GM18507 (cell line): ENCODE measurements at places on chromosomes 13 and 19.

GRCh38 chr19:53881482-53882390, at the start of gene PRKCG:
Gene PRKCG (plus strand): TSS chr19:53882197. CDS start chr19:53882495, 298 bp downstream.
- no peak for DNase-seq

DNA sequence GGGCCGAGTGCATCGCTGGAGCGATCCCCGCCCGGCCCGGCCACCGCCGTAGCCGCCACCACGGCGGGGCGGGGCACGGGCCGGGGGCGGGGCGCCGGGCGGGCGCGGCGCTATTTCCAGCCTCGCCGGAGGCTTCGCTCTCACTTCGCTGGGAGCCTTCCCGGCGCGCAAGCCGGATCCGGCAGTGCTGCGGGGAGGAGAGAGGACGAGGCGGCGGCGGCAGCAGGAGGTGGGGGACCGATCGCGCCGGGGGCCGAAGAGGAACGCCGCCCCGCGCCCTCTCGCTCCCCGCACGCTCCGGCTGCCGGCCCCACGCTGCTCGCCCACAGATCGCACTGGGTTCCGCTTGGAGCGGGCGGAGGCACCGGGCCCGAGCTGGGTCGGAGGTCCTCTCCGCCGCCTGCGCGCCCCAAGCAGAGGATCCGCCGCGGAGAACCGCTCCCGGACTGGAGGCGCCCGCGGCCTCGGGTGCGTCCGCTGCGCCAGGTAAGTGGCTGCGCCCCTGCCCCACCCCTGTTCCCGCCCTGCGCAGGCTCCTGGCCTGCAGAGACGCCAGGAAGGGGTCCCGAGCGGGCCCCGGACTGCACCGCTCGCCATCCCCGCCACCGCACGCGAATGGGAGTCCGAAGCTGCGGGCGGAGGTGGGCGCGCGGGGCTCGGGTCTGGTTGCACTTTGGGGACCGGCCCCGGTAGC, at the start of gene CHST8:
TSS of gene CHST8 (plus strand) at position 143 of the 694 bp plus-strand sequence. CDS start 67,309 bp downstream, outside the sequence.
- no peak for DNase-seq

GRCh38 chr19:49749055-49749716, 13.9 kb downstream of the TSKS start:
- DNase-seq, result no peak

- DNase-seq, result no peak
Observed at GRCh38 chr13:91745967-91746366, 347.5 kb downstream of the GPC5 start.

- no peak for DNase-seq
Observed at GRCh38 chr13:96862999-96863398, 131.3 kb downstream of the OXGR1 start.

DNA sequence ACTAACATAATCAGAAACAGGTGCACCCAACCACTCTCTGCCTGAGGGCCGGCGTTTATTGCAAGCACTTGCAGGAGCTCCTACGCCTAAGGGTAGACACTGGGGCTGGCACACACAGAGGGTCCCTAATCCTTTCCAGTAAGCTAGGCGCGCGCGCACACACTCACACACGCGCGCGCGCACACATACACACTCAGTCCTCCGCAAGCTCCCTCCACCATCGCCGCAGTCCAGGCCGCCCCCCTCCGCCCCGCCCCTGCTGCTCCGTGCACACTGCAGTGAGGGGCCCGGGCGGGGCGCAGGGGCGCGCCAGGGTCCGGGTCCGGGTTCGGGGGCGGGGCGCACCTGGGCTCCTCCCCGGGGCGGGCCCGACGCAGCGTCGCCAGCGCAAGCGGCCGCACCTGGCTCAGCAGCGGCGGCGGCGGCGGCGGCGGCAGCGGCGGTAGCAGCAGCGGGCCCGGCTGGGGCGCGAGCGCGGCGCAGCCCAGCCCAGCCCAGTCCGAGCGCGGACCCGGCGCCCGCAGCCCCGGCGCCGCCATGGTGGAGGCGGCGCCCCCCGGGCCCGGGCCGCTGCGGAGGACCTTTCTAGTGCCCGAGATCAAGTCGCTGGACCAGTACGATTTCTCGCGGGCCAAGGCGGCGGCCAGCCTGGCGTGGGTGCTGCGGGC, at the start of gene CAMSAP3:
TSS of gene CAMSAP3 (plus strand) at position 398 of the 668 bp plus-strand sequence. CDS start at position 538, 140 bp downstream.
- DNase-seq, result no peak

- no peak for DNase-seq
Observed at GRCh38 chr19:55635334-55635717, 5.5 kb upstream of the ZNF580 start.

DNA sequence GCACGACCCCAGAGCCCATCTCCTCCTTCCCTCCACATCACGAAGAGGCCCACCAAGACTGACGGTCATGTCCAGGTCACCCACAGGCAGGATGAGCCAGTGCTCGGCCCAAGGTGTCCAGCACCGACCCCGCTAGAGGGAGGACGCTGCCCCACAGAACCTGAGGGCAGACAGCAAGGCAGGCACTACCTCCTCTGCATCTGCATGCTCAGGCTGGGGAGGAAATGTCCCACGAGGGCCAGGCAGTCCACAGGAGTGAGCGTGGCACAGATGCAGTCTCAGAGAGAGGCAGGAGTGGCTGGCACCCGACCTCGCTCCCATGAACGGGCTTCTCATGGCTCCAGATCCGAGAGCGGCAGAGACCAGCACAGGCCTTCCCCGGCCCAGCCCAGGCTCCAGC, 133.2 kb downstream of the TUBA3C start:
- no peak for DNase-seq

DNA sequence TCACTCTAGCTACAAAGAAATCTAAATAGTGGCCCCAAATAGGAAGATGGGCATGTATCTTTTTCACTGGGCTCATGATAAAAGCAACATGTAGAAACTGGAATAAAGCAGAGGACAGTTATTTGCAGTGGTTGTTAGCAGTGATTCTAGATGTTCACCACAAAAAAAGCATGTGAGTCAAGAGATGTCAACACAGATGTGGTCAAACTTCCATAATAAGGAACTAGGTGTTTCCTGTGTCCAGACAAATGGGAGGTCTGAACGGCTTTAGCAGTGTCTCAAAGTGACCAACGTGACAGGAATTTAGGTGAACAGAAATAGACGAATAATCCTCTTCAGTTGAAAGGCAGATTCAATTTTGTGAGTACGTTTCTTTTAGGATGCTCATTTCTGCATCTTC, 162.7 kb downstream of the TBC1D4 start:
- no peak for DNase-seq

- no peak for DNase-seq
Observed at GRCh38 chr13:80921971-80922370, 581.0 kb upstream of the SPRY2 start.

DNA sequence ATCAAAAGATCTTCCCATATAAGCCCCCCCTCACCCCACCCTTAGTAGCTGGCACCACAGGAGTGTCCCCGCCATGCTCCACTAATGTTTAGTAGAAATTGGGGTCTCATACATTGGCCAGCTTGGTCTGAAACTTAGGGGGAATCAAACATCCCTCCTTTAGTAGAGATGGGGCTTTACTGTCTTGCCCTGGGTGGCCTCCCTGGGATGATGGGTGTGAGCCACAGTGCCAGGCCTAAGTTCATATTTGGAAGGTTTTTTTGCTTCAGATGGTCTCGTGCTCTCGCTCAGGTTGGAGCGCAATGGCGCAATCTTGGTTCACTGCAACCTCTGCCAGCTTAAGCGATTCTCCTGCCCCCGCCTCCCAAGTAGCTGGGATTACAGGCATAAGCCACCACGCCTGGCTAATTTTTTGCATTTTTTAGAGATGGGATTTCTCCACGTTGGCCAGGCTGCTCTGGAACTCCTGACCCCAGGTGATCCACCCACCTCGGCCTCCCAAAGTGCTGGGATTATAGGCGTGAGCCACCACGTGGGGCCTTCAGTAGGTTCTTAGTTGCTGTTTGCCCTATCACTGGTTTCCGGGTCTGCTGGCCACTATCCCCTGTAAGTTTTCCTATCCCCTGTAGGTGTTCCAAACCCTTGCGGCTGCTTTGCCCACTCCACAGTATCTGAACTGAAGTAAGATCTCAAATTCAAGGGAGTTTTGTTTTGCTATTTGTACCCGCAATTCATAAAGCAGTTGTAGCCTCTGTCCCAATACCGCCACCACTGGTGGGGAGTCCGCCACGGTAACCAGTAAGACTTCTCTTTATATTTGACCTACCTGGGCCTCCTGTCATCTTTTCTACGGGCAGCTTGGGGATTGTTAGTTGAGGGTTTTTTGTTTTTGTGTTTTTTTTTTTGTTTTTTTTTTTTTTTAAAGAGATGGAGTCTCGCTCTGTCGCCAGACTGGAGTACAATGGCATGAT, 34.1 kb downstream of the NLRP12 start:
- no peak for DNase-seq

DNA sequence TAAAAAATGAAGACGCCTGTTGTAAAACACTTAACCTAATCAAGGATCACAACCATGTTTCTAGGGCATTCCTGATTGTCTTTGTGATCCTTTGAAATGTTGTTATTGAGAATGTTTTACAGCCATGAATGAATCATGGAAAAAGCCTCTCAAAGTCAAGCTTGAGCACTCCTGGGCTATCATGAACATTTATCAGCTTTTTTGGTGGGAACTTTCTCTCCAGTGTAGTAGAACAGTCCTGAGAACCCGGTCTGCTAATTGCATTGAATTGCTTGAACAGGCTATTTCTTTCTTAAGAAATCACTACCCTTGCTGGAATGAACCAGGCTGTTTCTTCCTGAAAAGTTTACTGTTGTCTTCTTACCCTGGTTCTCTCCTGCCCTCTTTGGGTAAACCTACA, 516.5 kb downstream of the FGF9 start:
- no peak for DNase-seq

- no peak for DNase-seq
Observed at GRCh38 chr19:9150650-9151049, 10.5 kb downstream of the ZNF317 start.

DNA sequence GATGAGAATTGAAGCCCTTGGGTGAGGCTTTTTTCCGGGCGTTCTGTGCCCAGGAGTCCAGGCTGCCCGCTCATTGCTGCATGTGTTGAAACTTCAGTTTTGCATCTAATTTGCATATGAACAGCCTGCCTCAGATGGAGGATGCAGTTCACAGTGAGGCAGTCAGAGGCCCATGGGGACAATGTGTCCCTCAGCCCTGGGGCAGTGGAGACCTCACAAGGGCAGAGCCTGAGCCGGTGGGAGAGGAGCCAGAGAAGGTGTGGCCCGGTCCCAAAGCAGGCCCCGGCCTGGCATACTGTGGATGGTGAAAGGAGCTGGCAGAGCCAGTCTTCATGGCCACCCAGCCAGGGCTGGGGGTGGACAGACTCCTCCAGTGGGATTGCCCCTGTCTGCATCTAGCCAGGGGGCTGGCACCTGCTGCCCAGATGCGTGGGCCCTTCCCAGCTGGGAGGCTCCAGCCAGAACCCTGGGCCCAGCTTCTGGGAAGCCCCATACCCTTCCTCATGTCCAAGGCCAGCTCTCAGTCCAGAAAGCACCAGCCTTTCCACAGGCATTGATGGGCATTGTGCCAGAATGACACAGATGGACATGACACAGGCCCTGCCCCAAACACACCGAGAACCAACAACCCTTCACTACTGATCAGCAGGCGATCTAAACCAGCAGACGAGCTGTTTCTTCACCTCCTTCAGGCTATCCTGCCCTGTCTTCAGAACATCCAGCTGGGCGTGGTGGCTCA, 32.9 kb upstream of the KCTD15 start:
- DNase-seq, result no peak

DNA sequence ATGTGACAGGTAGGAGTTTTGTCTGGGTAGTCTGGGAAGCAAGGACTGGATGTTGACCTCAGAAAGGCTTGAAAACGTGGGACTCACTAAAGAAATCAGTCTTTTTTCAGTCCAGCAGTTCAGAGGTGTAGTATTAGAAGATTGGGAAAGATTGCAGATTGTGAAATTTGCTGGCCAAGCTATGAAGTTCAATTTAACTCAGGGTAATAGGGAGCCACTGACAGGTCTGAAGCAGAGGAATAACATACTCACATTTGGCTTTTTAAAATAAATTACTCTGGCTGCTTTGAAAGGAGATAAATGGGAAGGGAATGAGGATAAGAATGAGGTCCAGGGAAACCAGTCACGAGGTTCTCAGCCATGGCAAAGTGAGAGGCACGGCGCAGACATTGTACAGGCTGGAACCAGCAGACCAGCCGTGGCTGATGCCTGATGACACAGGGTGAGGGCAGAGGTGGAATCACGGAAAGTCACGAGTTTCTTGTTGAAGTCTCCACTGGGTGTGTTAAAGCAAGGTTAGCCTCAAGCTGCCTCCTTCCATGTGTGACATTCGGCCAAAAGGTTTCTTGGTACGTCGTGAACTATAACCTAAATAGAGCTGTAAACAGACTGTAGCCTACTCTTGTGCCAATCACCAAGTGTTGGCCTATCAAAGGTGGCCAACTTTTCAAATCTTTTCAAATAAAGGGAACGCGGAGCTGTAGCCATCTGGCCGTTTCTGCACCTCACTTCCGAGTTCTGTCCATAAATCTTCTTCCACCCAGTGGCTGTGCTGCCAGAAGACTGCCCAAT, 377.6 kb downstream of the IRS2 start:
- no peak for DNase-seq

- peak; percentile 39 for DNase-seq
Observed at GRCh38 chr19:38557205-38557799, 60.5 kb downstream of the MAP4K1 start.
